Smooth muscle cell of the pulmonary artery (primary cell): ENCODE measurements at places on chromosomes 7 and 10. TPM values are rescaled to one million over a fixed set of nuclear protein-coding genes. Genes with fewer than 3 reads are reported as not detected.

The SPDYE2 gene
- not detected in 2 replicates for total RNA-seq

The DUSP5 gene
- total RNA-seq, result 11.0 and 15.8 TPM in 2 replicates

The ADCYAP1R1 gene
- total RNA-seq, result not detected in 2 replicates

The TMEM270 gene
- not detected in 2 replicates for total RNA-seq

The BEND7 gene
- total RNA-seq, result 4.0 and 7.6 TPM in 2 replicates

The PLEKHS1 gene
- not detected in 2 replicates for total RNA-seq
